ENCODE measurements at places on chromosomes 12 and 14.
A peak's percentile ranks its signal among the peaks of the same experiment; 100 is the strongest.

- no peak for DNase-seq
Measured at GRCh38 chr12:91110311-91110924, 876 bp downstream of the LUM start.

GRCh38 chr14:21749306-21749868, 75.8 kb upstream of the OR4E1 start:
- no peak for DNase-seq

GRCh38 chr14:52551696-52552062, 626 bp downstream of the TXNDC16 start:
- peak; percentile 19 for DNase-seq

- DNase-seq, result peak; percentile 88
Measured at GRCh38 chr12:25957793-25958427, 572 bp upstream of the RASSF8 start.

GRCh38 chr12:72982356-72982755, 710.2 kb downstream of the TRHDE start:
- no peak for DNase-seq

GRCh38 chr12:9872162-9872561, 3.0 kb upstream of the CLEC2B start:
- no peak for DNase-seq

- DNase-seq, result peak; percentile 64
Measured at GRCh38 chr12:27610374-27610773, 85.9 kb upstream of the REP15 start.

- DNase-seq, result no peak
Measured at GRCh38 chr14:99072433-99072832, 199.6 kb downstream of the BCL11B start.

GRCh38 chr12:111424793-111425251, 19.1 kb downstream of the SH2B3 start:
- DNase-seq, result no peak

- no peak for DNase-seq
Measured at GRCh38 chr14:77868552-77869285, 68.8 kb downstream of the ADCK1 start.

- no peak for DNase-seq
Measured at GRCh38 chr12:130966443-130967030, 12.8 kb downstream of the ADGRD1 start.

- DNase-seq, result no peak
Measured at GRCh38 chr14:93033983-93034670, 81.6 kb downstream of the ITPK1 start.

GRCh38 chr12:19261773-19262172, 132.2 kb downstream of the PLEKHA5 start:
- no peak for DNase-seq

DNA sequence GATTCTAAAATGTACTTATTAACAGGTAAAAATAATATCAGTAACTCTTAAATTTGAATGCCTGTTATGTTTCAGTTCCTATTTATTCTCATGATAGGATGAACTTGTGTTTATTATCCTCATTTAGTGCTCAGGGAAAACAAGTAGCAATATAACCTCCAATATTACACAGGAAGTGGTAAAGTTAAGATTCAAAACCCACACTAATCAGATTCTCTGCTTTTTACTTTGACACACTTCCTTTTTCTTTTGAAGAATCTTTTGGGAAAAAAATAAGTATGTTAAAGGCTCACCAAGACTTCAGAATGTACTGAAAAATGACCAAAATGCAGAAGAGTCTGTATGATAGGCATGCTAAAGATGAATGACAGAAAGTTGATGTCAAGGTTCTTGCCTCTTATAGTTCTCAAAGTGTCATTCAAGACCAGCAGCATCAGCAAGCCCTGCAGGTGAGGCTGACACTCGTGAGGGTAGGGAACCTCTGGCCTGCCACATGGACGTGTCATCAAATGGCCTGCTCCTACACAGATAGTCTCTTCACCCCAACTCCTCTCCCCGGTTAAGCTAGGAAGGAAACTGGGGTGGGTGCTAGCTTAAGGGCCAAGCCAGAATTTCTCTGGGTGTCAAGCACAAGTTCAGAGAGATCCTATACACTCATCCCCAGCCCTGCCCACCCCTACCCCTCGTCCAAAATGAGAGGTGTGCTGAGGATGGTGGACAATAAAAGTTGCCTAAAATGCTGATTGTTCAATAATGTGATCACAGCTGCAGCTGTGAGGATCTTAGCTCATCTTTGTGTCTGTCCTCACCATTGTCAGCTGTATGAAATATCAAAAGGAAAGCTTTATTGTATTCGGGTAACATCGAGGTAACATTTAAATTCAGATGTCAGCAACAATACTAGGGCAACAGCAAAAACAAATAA, 6.3 kb downstream of the TBPL2 start:
- no peak for DNase-seq

DNA sequence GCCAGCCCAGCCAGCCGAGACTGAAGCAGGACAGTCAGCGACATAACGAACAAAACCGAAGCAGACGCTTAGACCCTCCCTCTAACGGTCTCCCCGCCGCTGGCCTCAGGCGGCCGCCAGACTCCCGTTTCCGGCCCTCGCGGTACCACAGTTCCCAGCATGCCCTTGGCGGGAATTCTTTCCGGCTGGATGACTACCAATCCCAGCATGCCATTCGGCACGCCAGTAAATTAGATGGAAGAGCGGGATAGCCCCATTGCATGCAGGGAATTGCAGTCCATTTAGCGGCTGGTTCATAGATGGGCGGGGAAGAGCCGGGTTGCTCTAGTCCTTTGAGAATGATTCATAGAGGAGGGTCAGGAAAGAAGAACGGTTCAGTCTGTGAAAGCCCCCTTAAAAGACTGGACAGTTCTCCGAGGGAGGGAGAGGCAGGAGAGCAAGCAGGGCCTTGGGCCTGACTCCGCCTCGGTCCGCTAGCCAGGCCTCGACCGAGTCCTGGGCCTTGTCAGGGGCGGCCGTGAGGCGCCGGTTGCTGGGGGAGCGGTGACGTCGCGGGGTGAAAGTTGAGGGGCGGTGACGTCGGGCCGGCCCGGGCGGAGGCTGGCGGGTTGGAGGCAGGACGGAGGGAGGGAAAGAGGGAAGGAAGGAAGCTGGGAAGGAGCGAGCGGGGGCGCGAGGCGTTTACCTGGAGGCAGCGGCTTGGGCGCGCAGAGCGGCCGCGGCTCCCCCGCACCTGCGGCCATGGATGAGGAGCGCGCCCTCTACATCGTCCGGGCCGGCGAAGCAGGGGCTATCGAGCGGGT, at the start of gene RIC8B:
Gene RIC8B (plus strand): TSS at position 678 of the 803 bp plus-strand sequence. CDS start 64 bp downstream, at position 742.
- peak; percentile 100 for DNase-seq

DNA sequence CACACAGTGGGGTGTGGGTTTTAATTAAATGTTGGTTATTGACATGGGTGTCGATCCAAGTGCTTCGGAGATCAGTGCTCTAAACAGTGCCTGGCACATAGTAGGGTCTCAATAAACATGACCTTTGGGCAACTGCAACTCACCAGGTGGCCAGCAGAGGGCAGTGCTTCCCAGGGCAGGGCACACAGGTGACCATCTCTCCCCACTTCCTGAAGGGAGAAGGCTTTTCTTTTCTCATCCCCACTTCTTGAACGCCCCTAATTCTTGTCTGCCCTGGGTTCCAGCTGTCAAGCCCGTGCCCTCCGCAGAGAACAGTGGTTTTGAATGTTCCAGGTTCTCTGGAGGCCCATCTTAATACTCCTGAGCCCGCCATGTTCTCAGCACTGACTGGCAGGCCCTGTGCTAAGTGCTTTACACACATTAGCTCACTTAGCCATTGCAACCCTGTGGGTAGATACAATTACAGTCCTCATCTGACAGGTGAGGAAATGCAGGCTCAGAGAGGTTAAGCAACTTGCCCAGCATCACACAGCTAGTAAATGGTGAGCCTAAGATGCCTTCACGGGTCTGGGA, 16.3 kb downstream of the RAPGEF3 start:
- no peak for DNase-seq

- DNase-seq, result peak; percentile 96
Measured at GRCh38 chr12:76020731-76021672, 10.6 kb downstream of the PHLDA1 start.

DNA sequence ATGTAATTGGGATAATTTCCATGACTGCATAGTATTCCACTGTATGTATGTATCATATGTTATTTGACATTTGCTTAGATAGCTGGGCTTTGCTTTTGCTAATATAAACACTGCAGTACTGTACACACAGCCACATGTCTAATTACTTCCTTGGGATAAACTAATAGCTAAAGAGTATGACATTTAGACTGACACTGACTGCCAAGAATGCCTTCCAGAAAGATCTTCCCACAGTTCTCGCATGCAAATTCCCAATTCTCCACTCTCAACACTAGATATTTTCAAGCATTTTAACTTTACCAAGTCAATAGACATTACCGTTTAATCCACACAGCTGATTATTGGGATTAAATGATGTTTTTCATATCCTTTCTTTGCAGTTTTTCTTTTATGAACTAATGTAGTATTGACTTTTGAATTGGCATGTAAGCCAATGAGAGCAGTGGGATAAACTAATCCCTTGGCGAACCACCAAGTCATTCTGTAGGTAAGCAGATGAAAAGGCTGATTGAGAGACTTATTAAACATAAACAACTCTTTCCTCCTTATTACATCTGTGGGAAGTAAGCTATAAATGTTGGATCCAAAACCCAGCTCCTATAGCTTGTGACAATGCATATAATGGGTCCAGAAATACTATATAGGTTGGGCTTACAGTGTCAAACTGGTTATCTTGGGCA, 55.5 kb downstream of the STON2 start:
- no peak for DNase-seq

Data from fibroblast of skin of back (primary cell).